ENCODE measurements at places on chromosomes 6 and 20.

- DNase-seq = no peak
Measured at GRCh38 chr6:65776332-65776731, 69.3 kb upstream of the EYS start.

GRCh38 chr6:33981421-33981820 is 164.5 kb downstream of the GRM4 start:
- no peak for DNase-seq

DNA sequence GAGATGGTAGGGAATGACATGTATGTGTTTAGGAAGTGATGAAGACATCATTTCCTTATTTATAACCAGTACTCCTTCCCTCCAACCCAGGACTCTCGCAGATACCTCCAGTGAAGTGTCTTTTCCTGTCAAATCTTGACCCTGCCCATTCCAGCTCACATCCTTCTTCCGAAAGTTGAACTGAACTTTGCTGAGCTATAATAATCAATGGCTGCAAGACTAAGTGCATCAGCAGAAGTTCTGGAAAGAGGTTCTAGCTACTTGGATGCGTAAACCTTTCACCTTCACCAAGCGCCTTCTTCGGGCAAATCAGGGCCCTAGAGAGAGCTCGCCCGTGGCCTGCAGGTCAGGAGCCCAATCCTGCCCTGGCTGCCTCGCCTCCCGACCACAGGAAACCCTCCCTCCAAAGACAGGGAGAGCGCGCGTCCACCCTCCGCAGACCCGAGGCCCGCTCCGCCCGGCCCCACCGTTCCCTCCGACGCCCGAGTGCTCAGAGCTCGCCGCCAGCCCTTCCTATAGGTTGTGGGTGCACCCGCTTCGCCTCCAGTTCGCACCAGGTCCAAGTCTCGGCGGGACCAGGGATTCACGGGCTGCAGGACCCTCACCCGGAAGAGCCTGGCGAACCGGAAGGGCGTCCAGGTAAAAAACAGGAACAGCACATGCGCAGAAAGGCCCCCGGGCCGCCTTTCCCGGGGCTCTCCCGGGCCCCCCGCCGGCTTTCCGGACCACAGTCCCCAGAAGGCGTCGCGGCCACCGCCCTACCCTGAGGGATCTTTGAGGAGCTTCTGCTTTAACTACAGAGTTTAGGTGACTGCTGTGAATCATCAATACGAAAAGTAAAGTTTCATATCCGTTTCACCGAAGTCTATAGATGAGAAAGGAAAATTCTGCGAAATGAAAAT is at the start of gene ZNF334:
Gene ZNF334 (minus strand): TSS at position 617 of the 902 bp plus-strand sequence. CDS start 1,457 bp downstream, outside the sequence.
- DNase-seq = no peak

- no peak for DNase-seq
Measured at GRCh38 chr20:41615676-41616075, 2.5 kb downstream of the CHD6 start.

- no peak for DNase-seq
Measured at GRCh38 chr6:147095316-147095715, 108.9 kb upstream of the STXBP5 start.
